ENCODE measurements at places on chromosomes 4 and X. TPM values are rescaled to one million over a fixed set of nuclear protein-coding genes. Genes with fewer than 3 reads are reported as not detected.

DNA sequence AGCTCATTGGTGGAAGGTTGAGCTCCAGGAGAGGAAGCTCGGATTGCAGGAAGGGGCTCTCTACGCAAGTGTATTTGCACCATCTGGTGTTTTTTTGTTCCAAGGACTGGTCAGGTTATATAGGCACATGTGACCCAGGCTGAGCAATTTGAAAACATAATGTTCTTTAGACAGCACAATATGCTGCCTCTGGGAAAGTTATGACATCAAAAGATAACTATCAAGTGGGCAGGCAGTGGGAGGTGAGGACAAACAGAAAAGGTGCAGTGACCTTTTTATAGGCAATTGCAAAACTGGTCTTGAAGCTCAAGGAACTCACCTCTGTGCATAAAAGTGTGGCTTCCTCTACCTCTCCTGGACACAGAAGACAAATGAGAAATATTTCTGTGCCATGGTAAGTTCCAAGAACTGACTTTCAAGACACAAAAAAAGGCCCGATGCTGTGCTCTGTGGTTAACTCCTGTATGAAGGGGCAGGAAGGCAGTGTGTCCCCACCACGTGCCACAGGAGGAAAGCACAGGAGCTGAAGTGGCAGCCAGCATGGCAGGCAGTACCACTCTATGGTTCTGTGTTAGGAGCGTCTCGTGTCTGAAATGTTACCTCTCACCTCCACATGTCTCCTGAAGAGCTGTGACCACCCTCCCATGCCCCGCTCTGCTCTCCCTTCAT is 128.6 kb downstream of the SHROOM3 start:
- H3K27ac ChIP-seq, result no peak overlapping the region
- H3K27me3 ChIP-seq, result no peaks in the 10 kb centered on the region
- DNase-seq, result no peak
- no peaks in the 10 kb centered on the region for H3K36me3 ChIP-seq

DNA sequence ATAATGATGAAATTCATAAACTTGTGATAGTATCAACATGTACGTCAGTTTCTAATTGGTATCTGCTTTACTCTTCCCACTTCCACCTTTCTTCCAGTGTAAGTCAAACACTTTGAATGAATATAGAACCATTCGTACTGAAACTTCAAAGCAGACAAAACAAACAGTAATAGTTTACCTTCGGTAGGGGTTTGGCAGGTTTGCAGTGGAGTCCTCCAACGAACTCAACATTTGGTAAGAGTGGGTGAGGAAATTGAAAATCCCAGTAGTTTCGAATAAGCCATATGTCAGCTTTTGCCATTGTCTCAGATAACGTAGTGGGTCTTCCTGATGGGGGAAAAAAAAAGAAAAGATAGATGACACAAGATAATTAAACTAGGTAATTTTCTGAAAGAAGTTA is 2.2 kb downstream of the UGT2B4 start:
- no peaks in the 10 kb centered on the region for H3K27me3 ChIP-seq
- no peaks in the 10 kb centered on the region for H3K4me1 ChIP-seq
- no peak for DNase-seq

DNA sequence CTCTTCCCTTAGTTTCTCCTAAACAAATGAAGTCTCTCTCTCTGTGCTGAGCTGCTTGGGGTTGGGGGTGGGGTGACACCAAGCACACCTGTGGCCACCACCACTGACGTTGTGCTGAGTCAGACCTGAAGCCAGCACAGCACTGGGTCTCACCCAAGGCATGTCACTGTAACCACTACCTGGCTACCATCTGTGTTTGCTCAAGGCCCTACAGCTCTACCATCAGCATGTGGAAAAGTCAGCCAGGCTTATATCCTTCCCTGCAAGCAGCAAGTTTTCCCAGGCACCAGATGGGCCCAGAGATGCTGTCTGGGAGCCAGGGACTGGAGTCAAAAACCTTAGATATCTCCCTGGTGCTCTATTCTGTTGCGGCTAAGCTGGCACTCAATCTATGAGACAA is 6.9 kb downstream of the CXCL10 start:
- H3K36me3 ChIP-seq, result no peaks in the 10 kb centered on the region
- no peaks in the 10 kb centered on the region for H3K27me3 ChIP-seq
- no peak overlapping the region for H3K4me3 ChIP-seq
- no peaks in the 10 kb centered on the region for H3K4me1 ChIP-seq

GRCh38 chrX:141176586-141177451 is at the start of gene LDOC1:
Gene LDOC1 (minus strand): TSS chrX:141177129. CDS start chrX:141177021, 108 bp downstream.
- peak within 1 kb of the TSS; percentile 60 for H3K4me3 ChIP-seq
- no peaks in the 10 kb centered on the region for H3K27me3 ChIP-seq
- peak; percentile 75 for DNase-seq
- no peaks in the 10 kb centered on the region for H3K36me3 ChIP-seq
- H3K27ac ChIP-seq, result no peak within 1 kb of the TSS
- peaks cover 12% of the 10 kb centered on the region for H3K4me1 ChIP-seq

GRCh38 chr4:182137343-182137742 is 105.9 kb upstream of the TENM3 start:
- H3K27ac ChIP-seq, result no peak overlapping the region
- no peak for DNase-seq
- H3K36me3 ChIP-seq, result no peaks in the 10 kb centered on the region
- H3K27me3 ChIP-seq, result peaks cover 26% of the 10 kb centered on the region
- H3K4me3 ChIP-seq, result no peak overlapping the region

DNA sequence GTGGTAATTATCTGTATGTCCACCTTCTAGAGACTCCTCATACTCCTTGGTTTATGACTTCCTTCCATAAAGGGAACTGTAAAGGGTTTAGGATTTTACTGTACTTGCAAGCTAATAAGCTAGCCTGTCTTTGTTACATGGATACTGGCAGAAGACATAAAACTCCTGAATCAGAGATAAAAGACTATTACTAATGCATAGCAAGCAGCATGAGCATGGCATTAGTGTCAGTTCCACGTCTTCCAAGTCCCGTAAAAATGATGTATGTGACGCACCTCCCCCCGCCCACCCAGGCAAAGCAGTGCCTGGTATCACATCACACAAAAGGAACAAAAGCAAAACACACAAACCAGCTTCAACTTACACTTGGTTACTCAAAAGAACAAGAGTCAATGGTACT is 71.0 kb downstream of the SLC10A6 start:
- DNase-seq, result no peak
- no peaks in the 10 kb centered on the region for H3K36me3 ChIP-seq
- H3K4me3 ChIP-seq, result no peak overlapping the region
- H3K4me1 ChIP-seq, result no peaks in the 10 kb centered on the region
- no peaks in the 10 kb centered on the region for H3K27me3 ChIP-seq

HTATSF1 gene
- total RNA-seq, result 28.2 TPM

SMARCA1 gene
- not detected for total RNA-seq
